ENCODE measurements at places on chromosomes 1 and 21.

DNA sequence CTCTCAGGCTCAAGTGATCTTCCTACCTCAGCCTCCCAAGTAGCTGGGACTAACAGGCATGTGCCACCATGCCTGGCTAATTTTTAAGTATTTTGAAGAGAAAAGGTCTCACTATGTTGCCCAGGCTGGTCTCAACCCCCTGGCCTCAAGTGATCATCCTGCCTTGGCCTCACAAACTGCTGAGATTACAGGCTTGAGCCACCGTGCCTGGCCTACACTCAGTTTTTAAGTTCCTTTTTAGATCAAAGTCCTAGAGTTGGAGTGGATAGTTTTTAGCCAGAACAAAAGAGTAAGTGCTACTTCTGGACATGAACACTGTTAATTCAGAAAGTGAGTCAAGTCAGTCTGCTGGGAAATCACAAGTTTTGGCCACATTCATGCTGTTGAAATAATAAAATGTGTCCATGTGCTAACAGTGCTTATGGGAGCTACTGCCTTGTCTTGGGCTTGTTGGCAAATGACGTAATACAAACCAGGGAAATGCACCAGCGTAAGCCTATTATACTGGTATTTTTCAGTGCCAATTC lies 84.2 kb downstream of the NDUFS5 start:
- DNase-seq: no peak

- DNase-seq: peak; percentile 80
Measured at GRCh38 chr1:245306628-245307410, 152.0 kb downstream of the KIF26B start.

GRCh38 chr1:170470121-170470520 lies 61.8 kb upstream of the GORAB start:
- DNase-seq: no peak

DNA sequence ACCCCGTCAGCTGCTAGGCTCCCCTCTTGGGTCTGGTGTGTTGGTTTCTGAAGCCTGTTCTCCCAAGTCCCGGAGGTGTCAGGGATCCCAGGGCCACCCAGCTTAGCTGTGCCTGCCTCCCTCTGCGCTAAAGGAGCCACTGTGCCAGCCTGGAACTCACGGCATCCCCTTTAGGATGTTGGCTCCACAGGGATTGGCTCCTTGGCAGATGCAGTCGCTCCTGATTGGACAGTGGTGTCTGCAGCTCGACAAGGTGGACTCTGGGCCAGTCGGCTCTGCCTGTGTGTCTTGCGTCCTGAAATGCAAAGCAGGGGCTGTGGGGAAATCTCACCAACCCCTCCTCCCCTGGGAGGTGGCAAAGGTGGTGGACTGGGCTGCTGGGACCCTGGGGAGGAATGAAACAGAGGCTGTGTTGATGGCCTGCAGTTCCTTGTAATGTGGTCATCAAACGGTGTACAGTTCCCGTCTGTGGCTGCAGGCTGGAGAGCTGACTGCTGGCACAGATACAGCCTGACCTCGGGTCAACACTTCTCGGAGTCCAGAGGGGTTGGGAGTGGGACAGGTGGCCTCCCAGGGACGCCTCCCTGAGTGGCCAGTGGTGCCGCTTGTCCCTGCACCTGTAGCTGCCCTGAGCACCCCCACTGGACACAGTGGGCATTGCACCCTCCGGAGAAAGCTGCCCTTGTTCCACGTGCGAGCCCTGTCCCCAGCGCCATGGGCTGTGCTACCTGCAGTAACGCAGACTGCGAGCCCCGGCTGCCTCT lies 11.5 kb upstream of the KCNAB2 start:
- DNase-seq: no peak

DNA sequence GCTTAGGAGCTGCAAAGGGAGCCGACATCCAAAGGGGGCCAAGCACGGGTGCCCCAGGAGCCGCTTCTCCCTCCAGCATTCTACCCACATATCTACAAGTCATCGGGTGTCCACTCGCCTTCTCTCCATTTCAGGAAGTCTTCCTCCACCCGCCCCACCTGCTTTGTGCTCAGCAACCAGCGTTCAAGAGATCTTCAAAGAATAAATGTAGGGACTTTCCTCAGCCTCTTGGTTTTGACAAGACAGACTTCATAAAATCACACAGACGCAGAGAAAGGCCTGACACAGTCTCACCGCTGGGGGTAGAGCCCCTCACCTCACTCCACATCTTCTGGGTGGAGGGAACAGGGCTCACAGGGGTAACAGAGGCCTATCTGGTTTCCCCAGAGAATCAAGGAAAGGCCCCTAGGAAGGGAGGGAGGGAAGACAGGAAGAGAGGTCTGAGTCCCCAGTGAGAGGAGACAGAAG lies 49.5 kb downstream of the SSBP3 start:
- DNase-seq: no peak

DNA sequence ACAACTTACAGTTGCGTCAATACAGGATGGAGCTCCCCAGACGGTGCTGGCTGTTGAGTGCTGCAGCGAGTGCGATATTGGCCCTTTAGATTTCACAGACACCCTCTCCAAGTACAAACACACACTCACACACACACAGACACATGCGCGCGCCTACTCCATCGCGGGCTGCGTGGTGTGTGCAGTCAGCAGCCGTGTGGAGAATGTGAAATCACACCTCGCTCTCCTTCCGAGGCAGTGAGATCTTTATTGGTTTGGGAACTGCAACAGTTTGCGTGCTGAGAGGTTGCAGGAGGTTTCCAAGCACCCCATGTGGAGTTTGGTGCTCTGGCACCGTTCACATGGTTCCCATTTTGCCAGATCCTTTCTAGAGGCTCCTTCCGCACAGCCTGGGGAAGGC lies 372.2 kb downstream of the RRAGC start:
- no peak for DNase-seq

DNA sequence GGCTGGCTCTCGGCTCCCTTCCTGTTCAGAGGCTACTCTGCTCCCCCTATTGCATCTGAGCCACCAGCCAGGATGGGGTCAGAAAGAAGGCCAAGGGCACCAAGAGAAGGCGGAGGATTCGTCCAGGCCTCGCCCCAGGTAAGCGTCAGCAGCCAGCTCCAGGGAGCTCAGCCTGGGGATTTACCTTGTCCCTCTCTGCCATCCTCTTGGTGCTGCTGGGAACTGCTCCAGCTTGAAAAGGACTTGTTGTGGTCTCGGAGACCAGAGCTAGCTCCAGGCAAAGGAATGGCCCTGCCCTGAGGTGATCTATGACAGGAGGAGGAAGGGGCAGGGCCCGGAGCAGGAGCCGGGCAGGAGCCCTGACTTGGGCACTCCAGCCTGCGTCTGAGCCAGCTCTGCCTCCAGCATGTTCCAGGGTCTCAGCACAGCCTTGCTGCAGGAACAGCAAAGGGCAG lies 113.7 kb upstream of the IFFO2 start:
- DNase-seq: no peak

DNA sequence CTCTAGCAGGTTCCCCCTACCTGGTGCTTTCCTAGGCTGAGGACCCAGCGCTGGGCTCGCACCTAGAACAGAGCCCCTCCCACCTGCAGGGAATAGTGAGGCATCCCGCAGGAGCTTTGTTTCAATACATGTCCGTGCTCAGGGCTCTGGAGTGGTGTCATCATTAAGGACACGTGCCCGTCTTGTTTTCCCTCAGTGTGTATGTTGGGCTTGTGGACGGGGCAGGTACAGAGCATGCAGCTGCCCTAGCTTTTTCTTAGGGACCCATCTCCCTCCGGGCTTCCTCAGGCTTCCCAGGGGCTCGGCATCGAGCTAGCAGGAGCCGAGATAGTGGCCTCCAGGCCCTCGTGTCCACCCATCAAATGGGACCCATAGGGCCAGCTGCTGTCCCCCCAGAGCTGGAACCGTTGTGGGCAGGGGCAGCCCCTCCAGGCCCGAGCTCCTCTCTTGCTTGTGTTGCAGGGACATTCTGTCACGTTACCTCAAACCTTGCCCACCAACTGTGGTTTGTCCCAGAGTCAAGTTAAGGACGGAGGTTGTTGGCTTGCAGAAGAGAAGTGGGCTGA lies 3.9 kb downstream of the TMEM201 start:
- DNase-seq: no peak
